ENCODE measurements at places on chromosomes 12 and 14. TPM values are rescaled to one million over a fixed set of nuclear protein-coding genes. Genes with fewer than 3 reads are reported as not detected.

TROAP gene
- 22.4 TPM for polyA plus RNA-seq

IL26 gene
- polyA plus RNA-seq = not detected

TSPAN9 gene
- polyA plus RNA-seq = 83.3 TPM

DNA sequence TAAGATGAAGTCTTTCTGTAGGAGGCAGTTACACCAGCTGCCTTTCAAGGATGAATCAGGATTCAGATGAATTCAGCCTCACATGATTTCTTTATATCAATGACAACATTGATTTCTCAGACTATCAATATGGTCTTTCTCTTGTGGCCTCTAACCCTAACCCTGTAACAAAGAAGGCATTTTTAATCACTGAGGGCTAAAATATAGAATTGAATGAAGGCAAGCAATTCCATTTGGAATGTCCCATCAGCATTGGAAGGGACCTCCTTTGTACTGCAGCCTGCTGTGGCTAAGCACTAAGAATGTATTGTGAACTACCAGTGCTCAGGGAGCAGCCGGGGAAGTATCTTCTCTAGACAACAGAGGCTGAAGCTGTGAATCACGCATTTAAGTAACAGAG lies 90.6 kb upstream of the FRMD6 start:
- no peak for DNase-seq

- DNase-seq = peak; percentile 41
Observed at GRCh38 chr12:117685110-117685926, 283.5 kb downstream of the KSR2 start.

DNA sequence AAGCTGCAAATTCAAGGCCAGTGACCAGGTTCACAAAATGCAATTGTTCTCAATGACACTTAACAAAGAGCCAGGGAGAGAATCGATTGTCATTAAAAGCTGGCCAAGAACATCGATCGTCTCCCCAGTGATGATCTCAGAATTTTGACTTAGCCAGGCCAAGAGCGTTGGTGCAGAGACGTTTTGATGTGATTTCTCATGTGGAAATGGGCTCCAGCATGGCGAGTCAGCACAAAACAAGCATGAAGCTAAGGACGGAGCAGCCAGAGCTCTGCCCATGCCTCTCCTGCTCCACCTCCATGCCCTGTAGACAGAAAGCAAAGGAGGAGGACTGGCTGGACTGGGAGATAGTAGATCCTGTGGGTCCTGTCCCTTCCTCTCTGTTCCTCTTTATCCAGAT lies 270.8 kb downstream of the FOXN3 start:
- no peak for DNase-seq

DNA sequence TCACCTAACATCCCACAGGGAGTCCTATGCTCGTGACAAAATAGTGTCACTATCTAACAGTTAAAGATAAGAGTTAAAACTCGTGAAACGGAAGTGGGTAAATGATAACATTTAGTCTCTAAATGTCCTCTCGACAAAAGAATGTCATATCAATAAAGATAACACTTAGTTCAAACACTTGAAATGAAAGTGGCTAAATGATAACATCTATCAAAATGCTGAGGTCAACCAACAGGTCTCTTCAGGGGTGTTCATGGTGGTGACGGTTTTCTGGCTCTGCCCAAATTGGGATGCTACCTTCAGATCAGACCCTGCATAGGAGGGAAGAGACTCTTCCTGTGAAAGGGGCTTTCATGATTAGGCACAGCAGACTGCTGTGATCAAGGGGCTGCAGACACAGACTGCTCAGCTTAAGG lies 22.1 kb downstream of the IL26 start:
- no peak for DNase-seq
